ENCODE measurements at places on chromosomes 3 and 15.

GRCh38 chr3:185069037-185070030 is 83.5 kb downstream of the C3orf70 start:
- peak; percentile 82 for DNase-seq

DNA sequence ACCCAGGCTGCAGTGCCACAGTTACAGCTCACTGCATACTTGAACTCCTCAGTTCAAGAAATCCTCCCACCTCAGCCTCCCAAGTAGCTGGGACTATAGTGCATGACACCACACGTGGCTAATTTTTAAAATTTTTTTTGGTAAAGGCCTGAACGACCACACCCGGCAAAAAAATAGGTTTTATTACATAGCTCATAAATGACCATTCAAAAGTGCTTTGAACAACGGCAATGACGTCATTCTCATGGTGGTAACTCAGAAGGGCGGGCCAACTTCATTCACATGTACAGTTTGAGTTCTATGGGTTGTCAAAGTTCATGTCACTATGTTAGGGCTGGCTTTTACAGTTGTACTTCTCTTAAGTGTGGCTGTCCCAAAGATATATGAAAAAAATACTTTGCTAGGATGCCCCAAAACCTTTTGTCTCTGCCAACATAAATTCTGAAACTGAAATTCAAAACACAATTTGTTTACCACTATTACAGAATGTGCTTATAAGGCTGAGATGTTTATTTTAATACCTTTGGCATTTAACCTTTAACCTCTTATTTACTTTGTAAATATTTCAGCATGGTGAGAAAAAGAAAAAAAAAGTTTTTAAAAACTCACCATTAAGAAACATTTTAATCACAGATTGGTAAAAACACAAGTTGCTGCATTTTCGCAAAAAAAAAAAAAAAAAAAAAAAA is 6.2 kb downstream of the MYO1E start:
- no peak for DNase-seq

- no peak for DNase-seq
These were observed 41.5 kb downstream of the FGF12 start for GRCh38 chr3:192685801-192686200.

DNA sequence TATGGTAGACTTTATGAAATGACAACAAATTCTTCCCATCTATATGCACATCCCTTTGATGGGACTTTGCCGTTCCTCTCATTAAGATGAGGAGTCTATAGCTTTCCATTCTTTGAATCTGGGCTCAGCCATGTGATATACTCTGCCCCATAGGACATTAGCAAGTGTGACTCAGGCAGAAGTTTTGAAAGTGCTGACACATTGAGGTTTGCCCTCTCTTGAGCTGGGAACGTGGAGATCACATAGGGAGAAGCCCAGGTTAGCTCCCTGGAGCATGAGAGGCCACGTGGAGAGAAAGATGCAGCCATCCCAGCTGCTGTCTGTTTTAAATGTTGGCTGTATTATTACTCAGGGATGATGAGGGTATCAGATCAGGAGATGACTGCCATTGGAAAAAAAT is 67.7 kb upstream of the OXTR start:
- DNase-seq = no peak

GRCh38 chr3:12990306-12990705 is 82.9 kb downstream of the IQSEC1 start:
- no peak for DNase-seq

- peak; percentile 67 for DNase-seq
These were observed 1.4 kb downstream of the FOXP1 start for GRCh38 chr3:71582036-71582611.

- DNase-seq = no peak
These were observed 497.7 kb upstream of the THBS1 start for GRCh38 chr15:39083213-39083612.
